ENCODE measurements at places on chromosomes 11 and 22.
A peak's percentile ranks its signal among the peaks of the same experiment; 100 is the strongest.

DNA sequence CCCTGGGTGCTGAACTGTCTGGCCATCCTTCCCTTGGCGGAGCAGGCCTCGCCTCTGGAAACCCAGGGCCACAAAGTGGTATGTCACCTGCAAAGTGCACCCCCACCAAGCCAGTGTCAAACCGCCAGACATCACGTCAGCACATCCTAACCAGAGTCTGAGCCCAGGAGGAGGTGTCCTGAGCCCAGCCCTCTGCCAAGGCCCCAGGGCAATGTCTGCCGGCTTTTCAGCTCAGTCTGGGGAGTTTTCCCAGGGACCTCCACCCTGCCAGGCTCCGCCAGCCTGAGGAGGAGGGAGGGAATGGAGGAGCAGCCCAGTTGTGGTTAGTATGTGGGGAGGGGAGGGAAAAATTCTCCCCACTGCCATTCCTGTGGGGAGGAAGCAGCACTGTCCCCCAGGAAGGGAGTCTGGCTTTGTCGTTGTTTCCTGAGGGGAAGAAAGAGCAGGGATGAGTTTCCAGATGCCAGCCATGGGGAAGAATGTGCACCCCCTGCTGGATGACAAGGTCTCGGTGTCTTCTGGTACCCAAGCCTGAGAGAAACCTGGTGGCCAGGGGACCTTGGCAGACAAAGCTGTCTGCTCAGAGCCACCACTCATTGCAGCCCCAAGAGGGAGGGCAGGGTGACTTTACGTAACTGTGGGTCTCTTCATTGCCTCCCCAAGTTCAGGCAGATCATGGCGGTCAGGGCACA, 81.4 kb upstream of the CD82 start:
- H3K4me3 ChIP-seq: no peak overlapping the region
- H3K36me3 ChIP-seq: no peaks in the 10 kb centered on the region
- no peak for DNase-seq
- no peaks in the 10 kb centered on the region for H3K4me1 ChIP-seq

GRCh38 chr11:122343210-122343609, 227.2 kb upstream of the BLID start:
- H3K36me3 ChIP-seq: no peaks in the 10 kb centered on the region
- H3K4me3 ChIP-seq: no peak overlapping the region
- no peak overlapping the region for H3K27ac ChIP-seq
- H3K4me1 ChIP-seq: no peaks in the 10 kb centered on the region
- H3K27me3 ChIP-seq: no peaks in the 10 kb centered on the region

DNA sequence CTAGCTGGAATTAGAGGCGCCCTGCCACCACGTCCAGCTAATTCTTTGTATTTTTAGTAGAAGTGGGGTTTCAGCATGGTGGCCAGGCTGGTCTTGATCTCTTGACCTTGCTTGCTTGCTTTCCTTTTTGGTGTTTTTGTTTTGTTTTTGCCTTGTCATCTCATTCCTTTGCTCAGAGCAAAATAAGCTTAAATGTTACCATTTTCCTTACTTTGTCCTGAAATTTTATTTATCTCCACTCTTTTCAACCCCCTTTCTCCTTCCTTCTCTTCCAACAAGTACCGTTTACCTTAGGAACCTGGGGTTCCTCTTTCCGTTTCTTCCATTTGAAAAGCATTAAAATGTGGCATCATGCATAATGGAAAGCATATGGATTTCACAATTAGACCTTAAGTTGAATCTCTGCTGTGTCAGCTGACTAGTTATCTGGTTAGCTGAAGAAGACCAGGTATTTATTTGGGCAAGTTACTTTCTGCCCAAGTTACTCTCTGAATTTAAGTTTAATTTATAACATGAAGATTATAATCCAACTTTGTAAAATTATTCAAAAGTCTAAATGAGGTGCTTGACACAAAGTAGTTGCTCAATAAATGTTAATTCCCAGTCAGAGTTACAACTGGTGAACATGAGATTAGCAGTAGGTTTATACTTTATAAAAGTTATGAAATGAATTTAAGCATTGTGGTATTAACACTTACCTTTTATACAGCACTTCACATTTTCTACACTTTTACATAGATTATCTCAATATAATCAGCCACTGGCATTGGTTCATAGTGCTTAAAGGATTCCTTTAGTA, 69.7 kb downstream of the PRMT3 start:
- no peak for DNase-seq
- H3K4me3 ChIP-seq: no peak overlapping the region
- H3K27ac ChIP-seq: no peak overlapping the region
- H3K27me3 ChIP-seq: no peaks in the 10 kb centered on the region
- no peaks in the 10 kb centered on the region for H3K36me3 ChIP-seq
- H3K4me1 ChIP-seq: no peaks in the 10 kb centered on the region

DNA sequence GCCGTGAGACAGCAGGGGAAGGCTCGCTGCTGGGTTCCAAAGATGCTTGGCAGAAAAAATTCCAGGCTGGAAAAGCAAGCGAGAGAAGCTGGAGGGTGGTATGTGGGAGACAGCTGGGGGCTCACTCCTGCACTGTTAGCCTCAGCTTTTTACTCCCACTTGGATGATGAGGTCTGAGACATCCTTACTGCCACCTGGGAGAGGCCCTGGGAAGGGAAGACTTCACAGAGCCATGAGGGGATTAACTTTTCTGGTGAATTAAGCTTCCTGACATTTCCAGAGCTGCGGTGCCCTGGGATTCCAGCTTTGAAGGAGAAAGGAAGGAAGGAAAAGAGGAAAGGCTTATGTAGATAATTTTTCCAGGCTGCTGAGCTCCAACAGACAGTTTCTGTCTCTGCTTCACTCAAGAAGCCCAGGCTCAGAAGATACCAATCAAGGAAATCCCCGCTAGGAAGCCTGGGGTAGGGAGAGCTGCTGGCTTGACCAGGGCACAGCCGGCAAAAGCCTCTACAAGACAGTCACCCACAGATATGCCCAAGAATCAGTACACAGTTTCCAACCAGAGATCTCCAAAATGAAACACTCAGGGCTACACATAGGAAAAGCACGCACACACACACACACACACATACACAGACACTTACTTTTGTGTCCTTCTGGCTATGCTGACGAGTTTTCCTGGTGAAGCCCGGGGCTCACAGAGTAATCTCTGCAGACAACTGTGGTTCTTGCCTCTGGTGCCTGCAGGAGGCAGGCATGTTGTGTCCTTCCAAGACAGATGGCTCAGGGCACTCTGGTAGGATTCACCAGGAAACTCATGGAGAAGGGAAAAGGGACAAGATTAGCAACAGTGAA, 907 bp downstream of the MCHR1 start:
- H3K27ac ChIP-seq: no peak overlapping the region
- no peaks in the 10 kb centered on the region for H3K36me3 ChIP-seq
- peaks cover 22% of the 10 kb centered on the region for H3K4me1 ChIP-seq
- no peaks in the 10 kb centered on the region for H3K27me3 ChIP-seq
- no peak overlapping the region for H3K4me3 ChIP-seq

DNA sequence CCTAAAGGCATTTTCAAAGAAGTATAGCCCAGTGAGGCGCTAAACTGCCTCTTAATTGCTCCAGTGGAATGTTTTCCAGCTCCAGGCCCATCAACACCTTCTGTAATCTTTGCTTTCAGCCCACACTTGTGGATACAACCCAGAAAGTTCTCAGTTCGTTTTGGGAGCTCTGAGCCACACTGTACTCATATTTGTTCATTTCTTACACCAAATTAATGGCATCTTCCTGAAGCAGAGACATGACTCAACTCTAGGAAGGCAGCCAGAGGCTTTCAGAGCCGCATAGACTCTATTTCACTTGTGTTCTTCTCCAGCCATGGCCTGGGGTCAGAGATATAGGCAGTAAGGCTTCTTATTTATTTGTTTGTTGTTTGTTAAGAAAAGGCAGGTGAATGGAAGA, 175.5 kb upstream of the NCAM1 start:
- peaks cover 3% of the 10 kb centered on the region for H3K4me1 ChIP-seq
- DNase-seq: no peak
- no peak overlapping the region for H3K4me3 ChIP-seq
- no peaks in the 10 kb centered on the region for H3K36me3 ChIP-seq

- no peak overlapping the region for H3K27ac ChIP-seq
- H3K4me3 ChIP-seq: no peak overlapping the region
- no peaks in the 10 kb centered on the region for H3K36me3 ChIP-seq
- H3K27me3 ChIP-seq: no peaks in the 10 kb centered on the region
- no peak for DNase-seq
These were observed 15.1 kb downstream of the ADM start for GRCh38 chr11:10319702-10320558.

GRCh38 chr11:32830413-32830738, 649 bp downstream of the PRRG4 start:
- peak overlapping the region; percentile 92 for H3K27ac ChIP-seq
- peaks cover 14% of the 10 kb centered on the region for H3K4me1 ChIP-seq
- H3K27me3 ChIP-seq: no peaks in the 10 kb centered on the region
- peak; percentile 82 for DNase-seq
- H3K4me3 ChIP-seq: peak overlapping the region; percentile 87

DNA sequence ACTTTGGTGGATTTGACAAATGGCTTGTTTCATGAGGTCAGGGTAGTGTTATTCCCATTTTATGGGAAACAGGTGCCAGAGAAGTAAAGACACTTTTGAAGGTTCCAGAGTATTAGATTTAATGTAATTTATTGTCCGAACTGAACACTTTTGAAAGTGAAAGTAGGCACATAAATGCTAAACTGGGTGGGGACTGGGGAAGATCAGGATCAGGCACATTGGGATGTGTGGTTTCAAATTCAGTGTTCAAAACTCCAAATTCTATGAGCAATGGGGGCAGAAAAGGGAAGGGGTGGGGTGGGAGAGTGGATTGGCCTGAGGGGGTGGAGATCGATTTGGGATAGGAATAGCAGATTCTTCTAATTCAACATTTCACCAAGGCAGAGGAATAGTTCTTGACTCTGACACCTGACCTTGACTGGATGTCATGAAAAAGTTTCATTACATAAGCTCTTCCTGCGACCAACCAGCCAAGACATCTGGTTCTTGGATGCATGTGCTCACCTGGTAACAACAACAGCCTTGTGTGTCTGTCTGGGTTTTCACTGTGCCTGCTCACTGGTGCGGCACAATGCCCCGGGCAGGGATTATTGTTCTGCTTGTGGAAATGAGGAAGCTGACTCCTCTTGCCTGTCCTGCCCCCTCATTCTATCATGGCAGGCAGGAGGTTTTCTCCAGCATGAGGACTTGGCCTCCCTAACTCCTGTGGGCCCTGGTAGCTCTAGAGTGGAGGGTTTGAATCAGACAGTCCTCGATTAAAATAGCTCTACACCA, 10.8 kb downstream of the PPFIBP2 start:
- H3K36me3 ChIP-seq: no peaks in the 10 kb centered on the region
- DNase-seq: no peak

GRCh38 chr22:31604137-31604705, 57.8 kb downstream of the PISD start:
- no peaks in the 10 kb centered on the region for H3K27me3 ChIP-seq
- H3K4me1 ChIP-seq: no peaks in the 10 kb centered on the region
- peak overlapping the region; percentile 40 for H3K27ac ChIP-seq
- DNase-seq: no peak
- H3K36me3 ChIP-seq: peaks cover 5% of the 10 kb centered on the region

GRCh38 chr11:120215634-120216033, 4.8 kb downstream of the OAF start:
- no peak for DNase-seq
- no peaks in the 10 kb centered on the region for H3K36me3 ChIP-seq
- peaks cover 11% of the 10 kb centered on the region for H3K4me1 ChIP-seq
- no peak overlapping the region for H3K4me3 ChIP-seq

GRCh38 chr11:3192511-3193372, 25.9 kb downstream of the MRGPRG start:
- no peaks in the 10 kb centered on the region for H3K36me3 ChIP-seq
- no peaks in the 10 kb centered on the region for H3K27me3 ChIP-seq
- no peaks in the 10 kb centered on the region for H3K4me1 ChIP-seq

- no peak overlapping the region for H3K27ac ChIP-seq
- no peaks in the 10 kb centered on the region for H3K4me1 ChIP-seq
- H3K27me3 ChIP-seq: no peaks in the 10 kb centered on the region
- H3K4me3 ChIP-seq: no peak overlapping the region
- H3K36me3 ChIP-seq: no peaks in the 10 kb centered on the region
These were observed 109.5 kb upstream of the DDI1 start for GRCh38 chr11:103926990-103927389.

DNA sequence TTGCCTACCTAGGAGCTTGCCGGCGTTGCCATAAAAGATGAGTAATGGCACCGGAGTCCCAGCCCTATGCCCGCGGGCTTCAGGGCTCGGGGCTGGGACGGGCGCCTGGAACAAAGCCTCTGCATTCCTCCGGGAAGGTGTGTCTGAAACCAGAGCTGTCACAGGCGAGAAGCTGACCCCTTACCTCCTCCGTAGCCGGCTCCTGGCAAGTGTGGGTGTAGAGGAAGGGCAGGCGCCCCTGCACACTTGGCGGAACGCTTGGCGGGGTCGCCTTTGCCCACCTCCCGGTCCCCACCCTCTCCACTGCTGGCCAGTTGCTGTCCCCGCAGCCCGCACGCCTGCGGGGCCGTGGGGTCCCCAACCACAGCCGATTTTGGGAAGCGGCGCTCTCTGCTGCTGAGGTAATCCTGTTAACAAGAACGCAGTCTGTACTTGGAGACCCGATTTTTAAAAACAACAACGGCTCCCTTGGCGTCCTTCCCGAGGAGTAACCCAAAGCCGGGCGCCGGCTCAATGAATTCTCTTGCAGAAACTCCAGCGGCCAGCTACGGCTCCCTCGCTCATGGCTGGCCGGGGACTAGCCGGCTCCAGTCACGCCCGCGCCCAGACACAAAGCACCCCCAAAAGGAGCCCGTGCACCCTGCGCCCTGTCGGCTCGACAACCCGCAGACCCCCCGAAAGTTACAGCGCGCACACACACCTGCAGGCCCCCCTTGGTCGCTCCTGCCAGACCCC, 89.2 kb downstream of the PLEKHA7 start:
- peak; percentile 58 for DNase-seq
- no peaks in the 10 kb centered on the region for H3K36me3 ChIP-seq
- H3K4me1 ChIP-seq: peaks cover 15% of the 10 kb centered on the region
- no peaks in the 10 kb centered on the region for H3K27me3 ChIP-seq
- peak overlapping the region; percentile 42 for H3K4me3 ChIP-seq
- H3K27ac ChIP-seq: no peak overlapping the region

- no peaks in the 10 kb centered on the region for H3K27me3 ChIP-seq
- H3K36me3 ChIP-seq: no peaks in the 10 kb centered on the region
- H3K27ac ChIP-seq: no peak overlapping the region
- H3K4me3 ChIP-seq: no peak overlapping the region
- DNase-seq: peak; percentile 57
- peaks cover 11% of the 10 kb centered on the region for H3K4me1 ChIP-seq
These were observed 50.4 kb downstream of the ANO1 start for GRCh38 chr11:70128435-70128906.

DNA sequence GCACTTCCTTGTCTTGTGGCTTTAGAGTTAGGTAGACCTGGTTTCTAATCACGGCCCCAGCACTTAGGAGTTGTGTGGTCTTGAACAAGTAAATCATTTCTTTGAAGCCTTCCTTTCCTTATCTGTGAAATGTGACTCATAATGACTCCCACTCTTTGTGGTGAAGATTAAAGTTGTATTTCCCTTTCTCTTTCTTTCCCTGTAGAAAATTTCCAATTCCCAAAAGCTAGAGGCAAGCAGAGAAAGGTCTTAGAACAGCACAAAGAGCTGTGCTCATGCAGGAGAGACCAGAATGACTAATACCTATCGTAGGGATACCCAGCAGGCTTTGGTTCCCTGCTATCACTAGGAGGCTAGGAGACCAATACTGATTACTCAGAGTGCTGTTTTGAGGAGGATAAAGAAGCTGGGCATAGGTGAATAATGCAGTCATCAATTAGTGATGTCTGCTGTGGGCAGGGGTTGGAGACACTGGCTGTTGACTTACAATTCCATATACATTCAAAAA, 270.7 kb upstream of the SYN3 start:
- H3K4me1 ChIP-seq: no peaks in the 10 kb centered on the region
- H3K36me3 ChIP-seq: no peaks in the 10 kb centered on the region
- no peak overlapping the region for H3K27ac ChIP-seq
- no peak for DNase-seq

GRCh38 chr22:45454275-45454674, 40.8 kb downstream of the RIBC2 start:
- H3K27me3 ChIP-seq: no peaks in the 10 kb centered on the region
- no peaks in the 10 kb centered on the region for H3K4me1 ChIP-seq
- H3K36me3 ChIP-seq: no peaks in the 10 kb centered on the region
- H3K4me3 ChIP-seq: no peak overlapping the region
- no peak for DNase-seq
